ENCODE measurements at places on chromosomes 1 and 21.

GRCh38 chr1:212700892-212701819, 1.5 kb upstream of the BATF3 start:
- H3K4me1 ChIP-seq, result peaks cover 24% of the 10 kb centered on the region
- no peak overlapping the region for H3K27ac ChIP-seq
- H3K36me3 ChIP-seq, result no peaks in the 10 kb centered on the region
- peak overlapping the region; percentile 57 for H3K4me3 ChIP-seq

GRCh38 chr1:113846391-113847035, 25.0 kb downstream of the PTPN22 start:
- no peak for DNase-seq
- H3K4me1 ChIP-seq, result no peaks in the 10 kb centered on the region
- H3K36me3 ChIP-seq, result no peaks in the 10 kb centered on the region
- H3K27ac ChIP-seq, result no peak overlapping the region

DNA sequence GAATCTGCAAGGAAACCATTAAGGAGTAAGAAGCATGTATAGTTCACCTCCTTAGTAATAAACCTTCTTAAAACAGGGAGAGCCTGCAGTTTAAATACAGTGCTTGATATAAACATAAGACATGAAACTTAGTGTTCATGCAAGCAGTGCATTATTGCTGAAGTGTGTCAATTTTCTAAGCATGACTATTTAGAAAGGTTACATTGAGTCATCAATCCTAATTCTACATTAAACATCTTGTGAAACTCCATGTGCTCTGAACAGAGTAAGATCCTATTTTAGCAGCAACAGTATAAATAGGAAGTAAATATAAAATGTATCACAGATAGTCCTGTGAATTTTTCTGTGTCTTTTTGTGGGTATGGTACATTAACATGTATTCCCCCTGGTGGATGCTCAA, 135.5 kb downstream of the ESRRG start:
- H3K36me3 ChIP-seq, result no peaks in the 10 kb centered on the region
- no peaks in the 10 kb centered on the region for H3K27me3 ChIP-seq
- H3K27ac ChIP-seq, result no peak overlapping the region
- no peak for DNase-seq
- H3K4me3 ChIP-seq, result no peak overlapping the region

- no peak overlapping the region for H3K4me3 ChIP-seq
- no peak for DNase-seq
- peaks cover 27% of the 10 kb centered on the region for H3K36me3 ChIP-seq
- no peak overlapping the region for H3K27ac ChIP-seq
These were observed 97.7 kb downstream of the POFUT2 start for GRCh38 chr21:45190013-45190412.

DNA sequence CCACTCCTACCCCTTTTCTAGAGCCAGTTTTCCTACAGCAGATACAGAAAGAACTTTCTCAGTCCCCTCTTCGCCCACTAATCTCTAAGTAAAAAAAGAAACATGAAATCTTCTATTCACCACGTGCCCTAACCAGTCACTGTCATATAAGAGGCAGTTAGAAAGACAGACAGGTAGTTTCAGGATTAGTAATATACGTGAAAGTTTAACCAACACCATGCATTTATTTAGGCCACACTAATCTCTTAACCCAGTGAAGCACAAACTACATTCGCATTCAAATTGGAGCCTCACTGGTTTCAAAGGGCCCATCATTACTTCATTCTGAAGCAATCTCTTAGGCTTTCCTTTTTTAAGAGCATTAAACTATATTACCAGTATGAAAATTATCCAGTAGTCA, 10.1 kb downstream of the GPATCH2 start:
- no peak overlapping the region for H3K27ac ChIP-seq
- no peak for DNase-seq
- H3K36me3 ChIP-seq, result peaks cover 9% of the 10 kb centered on the region
- H3K4me1 ChIP-seq, result no peaks in the 10 kb centered on the region

DNA sequence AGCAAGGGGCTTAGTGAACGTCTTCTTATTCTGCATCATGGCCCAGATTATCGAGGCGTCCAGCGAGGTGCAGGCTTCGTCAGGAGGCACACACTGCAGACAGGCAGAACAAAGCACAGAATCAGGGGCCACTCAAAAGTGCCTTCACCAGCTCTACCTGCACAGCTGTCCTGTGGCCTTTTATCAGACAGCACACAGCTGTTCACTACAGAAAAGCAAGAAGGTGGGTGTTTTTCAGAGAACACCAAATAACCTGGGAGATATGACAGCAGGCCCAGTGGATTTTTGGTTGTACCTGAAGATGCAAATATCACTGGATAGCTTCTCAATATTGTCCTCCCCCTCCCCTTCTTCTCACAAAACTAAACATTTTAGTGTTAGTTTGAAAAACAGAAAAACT, 177.3 kb downstream of the TGFBR3 start:
- no peak for DNase-seq
- H3K4me3 ChIP-seq, result no peak overlapping the region
- H3K4me1 ChIP-seq, result peaks cover 30% of the 10 kb centered on the region
- no peak overlapping the region for H3K27ac ChIP-seq
